AML-193 (cell line): ENCODE measurements at places on chromosomes 5 and 9.

DNA sequence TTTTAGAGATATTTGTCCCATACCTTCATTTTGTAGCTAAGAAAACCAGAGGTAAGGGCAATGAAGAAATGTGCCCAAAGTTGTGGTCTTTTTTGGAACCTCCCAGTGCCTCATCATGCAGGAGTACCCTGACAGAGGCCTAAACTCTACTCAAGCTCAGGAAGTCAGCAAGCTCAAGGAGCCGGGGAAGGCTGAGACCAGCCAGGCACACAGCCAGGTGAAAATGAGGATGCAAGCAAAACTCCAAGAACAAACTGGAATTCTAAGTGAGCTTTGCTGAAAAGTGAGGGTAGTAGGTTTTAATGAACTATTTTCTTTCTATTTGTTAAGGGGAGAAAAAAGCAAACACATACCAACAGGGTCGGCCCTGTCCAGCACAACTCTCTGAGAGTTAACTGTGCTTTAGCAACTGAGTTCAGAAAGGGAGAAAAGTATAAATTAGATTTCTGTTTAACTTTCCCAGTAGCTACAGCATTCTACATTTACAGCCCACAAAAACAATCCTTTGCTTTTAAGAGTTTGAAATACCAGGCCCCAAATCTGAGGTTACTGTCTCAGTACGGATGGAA lies 146.4 kb downstream of the GNAQ start:
- no peak for DNase-seq

DNA sequence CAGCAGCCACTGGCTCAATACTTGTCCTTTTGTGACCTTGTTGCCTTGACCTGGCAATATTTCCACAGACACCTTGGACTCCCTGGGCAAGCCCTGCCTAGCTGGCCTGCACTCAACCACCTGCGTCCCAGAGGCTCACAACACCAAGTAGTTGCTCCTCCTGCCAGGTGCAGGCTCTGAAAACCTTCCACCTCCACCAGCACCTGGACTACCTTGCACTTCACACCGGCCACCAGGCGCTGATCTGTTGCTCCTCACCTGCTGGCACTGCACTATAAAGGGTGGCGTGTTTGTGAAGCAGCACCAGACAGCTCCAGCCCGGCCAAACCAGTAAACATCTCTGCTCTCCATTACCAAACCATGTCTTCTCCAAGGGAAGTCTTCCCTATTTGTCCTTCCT lies 997.7 kb downstream of the PTPRD start:
- no peak for DNase-seq

DNA sequence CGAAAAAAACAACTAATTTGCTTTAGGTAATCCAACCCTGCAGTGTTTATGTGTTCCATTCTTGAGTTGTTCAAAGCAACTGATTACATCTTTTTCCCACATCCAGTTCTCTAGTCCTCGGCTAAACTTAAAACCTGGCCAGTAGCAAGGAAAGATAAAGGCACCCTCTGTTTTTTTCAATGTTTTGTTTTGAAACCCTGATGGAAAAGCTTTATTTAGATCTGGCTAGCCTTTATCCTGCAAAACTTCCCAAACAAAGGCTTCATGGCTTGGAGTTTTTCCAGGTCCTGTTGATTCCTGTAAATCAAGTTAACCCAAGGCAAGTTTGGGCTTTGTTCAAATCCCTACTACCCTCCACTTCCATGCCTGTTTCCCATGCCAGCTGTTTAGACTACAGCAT lies 105.1 kb downstream of the CEMIP2 start:
- no peak for DNase-seq

- no peak for DNase-seq
These were observed 358.1 kb downstream of the CDK5RAP2 start for GRCh38 chr9:120221844-120222243.

- DNase-seq, result no peak
These were observed 18.4 kb upstream of the ERGIC1 start for GRCh38 chr5:172815631-172816030.

DNA sequence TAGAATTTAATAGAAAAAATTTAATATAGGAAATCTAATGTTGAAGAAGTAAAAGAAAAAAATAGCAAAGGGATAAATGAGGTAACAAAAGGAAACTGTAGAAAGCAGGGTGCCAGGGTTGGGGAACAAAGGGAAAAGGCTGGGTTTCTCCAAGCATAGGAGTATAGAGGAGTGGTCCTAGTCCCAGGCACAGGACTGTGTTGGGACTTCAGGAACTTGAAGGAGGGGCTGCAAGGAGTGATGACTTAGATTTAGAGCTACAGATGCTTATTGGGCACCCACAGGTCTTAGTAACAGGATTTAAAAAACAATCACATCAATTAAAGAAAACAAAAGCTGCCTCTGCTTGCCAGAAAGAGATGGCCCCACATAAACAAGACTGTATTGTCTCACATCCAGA lies 396.5 kb upstream of the TNC start:
- DNase-seq, result no peak
